ENCODE measurements at places on chromosomes 6 and 20.

- peak; percentile 60 for DNase-seq
Observed at GRCh38 chr6:43075670-43076463, at the start of gene PTK7. Gene PTK7, plus strand, starts transcription at chr6:43076314. Its CDS starts 175 bp downstream, at chr6:43076489.

DNA sequence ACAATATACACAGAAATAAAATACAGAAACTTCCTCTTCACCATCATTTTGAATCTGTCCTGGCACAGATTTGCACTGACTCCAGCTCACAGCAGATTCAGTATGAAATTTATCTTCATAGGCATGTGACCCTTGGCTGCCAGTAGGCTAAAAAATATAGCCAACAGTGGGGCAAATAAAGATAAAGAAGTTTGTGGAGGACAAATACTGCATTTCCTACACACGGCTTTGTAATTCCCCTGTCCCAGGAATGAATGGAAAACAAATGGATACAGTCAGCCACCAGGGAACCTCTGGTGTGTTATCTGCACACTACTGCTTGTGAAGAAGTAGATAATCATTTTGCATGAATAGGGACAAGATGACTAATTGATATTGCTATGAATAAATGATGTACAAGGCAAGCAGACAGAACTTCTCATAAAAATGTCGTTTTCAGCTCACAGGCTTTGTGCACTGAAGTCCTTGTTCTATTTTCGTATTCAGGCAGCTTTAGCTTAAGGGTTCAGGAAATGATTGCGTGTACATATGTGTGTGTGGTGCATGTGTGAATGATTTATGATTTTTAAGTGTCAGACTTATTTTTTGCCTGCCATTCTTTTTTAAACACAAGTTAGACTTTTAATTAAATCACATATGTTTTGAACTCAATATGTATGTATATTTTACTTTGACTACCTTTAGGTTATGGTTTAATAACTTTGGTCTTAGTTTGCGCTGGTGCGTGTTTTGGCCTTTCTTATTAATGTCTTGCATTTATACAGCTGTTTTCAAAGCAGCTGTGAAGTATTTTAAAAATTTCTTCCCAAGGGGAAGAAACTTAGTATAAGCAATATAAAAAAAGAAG lies 543.8 kb upstream of the JAG1 start:
- DNase-seq, result no peak

DNA sequence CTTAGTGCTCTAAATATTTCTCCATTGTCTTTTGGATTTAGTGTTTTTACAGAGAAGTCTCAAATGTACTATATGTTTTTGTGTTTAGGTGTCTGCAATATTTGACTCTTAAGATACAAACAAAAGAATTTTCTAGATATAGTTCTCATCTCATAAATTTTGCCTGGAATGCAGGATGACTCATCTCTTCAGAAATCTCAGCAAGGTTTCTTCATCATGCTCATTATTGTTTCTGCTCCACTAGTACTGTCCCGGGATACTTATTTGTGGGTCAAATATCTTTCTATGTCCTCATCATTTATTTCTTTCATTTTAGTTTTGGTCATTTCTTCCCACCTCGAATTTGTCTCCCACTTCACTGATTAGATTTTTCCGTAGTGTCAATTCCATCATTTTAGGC lies 9.5 kb downstream of the AHI1 start:
- no peak for DNase-seq

- no peak for DNase-seq
Observed at GRCh38 chr6:139198529-139199288, 63.8 kb downstream of the HECA start.

DNA sequence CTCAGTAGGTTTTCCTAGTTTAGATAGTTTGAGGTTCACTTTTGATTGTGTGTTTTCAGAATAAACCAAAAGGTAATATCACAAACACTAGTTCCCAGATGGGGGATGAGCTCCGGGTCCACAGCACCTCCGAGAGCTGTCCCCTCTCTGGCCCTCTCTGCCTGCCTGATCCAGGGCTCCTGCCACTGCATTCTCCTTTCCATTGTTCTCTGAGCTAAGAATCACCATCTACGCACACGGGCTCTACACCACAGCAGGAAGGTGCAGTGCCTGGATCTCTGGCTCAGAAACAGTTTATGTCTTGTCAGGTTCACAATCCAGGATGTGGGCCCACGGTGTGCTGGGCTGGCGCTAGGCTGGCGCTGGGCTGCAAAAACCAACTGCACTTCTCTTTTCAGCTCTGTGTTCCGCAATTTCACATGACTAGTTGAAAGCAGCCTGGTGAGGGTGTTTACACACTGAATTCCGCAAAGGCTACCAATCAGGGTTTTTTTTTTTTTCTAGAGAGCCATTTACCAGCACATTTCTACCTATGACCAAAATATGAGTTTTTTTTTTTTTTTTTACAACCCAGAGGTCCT lies 167.5 kb downstream of the SOD2 start:
- no peak for DNase-seq

DNA sequence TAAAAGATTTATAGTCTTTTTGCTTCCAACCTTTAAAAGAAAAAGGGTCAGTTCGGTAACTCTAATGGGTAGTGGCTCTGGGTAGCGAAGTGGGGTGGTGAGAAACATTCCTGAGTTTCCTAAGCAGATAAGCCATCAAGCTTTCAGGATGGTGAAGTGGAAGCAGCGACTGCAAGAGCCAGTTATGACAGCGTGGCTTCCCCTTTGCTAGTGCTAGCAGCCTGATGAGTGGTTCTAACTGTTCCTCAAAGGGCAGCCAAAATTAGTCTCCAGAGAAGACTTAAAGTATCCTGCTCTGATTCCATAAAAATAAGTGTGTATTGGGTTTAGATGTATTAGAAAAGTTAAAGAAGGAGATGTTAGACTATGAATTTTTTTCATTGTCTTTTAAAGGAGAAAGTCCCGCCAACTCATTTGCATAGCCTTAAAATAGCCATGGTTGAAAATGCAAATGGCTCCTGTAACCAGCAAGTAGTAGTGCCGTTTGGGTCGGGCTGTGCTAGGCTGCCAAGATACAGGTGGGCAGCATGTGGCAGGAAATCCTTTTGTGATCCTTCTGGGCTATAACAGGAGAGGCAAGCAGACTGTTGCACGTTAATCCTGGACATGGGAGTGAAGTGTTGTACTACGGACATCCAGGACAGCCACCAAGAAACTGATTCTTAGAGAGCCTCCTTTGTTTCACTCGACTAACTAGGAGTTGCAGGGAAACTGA lies 18.0 kb downstream of the ELOVL2 start:
- no peak for DNase-seq

DNA sequence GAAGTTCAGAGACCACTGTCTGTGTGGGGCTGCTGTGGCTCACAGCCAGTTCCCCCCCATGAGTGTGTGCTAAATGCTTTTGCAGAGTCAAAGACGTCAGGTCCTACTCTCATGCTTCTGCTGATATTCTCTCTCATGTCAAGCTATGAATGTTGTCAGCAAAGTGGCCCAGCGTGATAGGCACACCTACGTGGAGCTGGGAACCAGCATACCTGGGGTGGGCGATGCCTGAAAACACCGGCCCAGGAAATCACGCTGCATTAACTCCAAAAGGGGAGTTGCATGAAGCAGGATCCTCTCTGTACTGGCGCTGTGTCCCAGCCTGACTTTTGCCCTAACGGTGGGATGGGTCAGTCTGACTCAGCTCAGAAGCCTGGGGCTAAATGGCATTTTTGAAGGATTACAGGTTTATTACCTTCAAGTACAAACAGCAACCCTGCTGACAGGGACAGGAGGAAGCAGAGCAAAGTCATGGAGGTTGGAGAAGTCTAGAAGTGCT lies 9.0 kb upstream of the MRPS10 start:
- DNase-seq, result no peak

GRCh38 chr20:25320035-25320800 lies 70.4 kb downstream of the ABHD12 start:
- DNase-seq, result no peak

GRCh38 chr6:154122195-154122925 lies 83.3 kb downstream of the OPRM1 start:
- no peak for DNase-seq

DNA sequence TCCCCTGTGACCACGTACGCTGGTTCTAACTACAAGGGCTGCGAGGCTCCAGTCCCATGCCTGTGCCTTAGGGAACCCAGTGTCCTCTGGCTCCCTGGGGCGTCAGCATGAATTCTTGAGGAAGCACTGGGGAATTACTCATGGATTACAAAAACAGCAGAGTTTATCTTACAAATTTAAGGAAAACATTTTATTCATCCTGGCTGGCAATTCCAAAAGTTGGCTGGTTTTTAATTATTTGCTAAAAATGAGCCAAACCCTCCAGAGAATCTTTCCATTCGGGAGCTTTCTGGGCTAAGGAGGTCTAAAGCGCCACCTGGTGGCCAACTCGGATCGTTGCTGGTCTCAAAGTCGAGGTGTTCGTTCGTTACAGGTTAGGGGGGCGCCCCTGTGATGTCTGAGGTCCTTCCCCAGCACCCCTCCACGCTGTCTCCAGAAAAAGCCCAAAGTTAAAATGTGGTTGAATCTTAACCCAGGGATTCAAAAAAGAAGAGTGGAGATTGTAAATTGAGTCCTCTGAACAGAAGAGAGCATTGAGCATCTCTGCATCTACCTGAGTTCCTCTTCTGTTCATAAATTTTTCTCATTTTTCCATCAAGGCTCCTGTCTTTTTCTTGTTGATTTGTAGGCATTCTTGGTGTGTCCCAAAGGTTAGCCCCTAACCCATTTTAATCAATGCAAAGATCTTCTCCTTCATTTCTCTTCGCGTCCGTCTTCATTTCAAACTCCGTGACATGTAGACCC lies 99.4 kb downstream of the BFSP1 start:
- peak; percentile 56 for DNase-seq

DNA sequence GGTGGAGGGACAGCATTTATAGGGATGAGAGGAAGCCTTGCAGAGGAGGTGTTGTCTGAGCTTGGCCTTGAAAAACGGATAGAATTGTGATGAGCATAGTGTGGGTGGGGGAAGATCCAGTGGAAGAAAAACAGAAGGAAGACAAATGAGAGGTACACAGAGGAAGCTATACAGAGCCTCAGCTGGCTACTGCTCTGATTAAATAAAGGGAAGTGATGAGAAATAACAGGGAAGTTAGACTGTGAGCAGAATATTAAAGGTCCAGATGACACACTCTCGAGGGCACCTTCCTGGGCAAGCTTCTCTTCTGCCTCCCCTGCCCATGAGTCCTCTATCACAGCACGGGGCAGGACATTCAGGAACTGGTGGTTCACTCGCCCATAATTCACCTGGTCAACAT lies 182.3 kb downstream of the KIF16B start:
- no peak for DNase-seq

- no peak for DNase-seq
Observed at GRCh38 chr20:25510202-25510601, 75.1 kb downstream of the NINL start.

DNA sequence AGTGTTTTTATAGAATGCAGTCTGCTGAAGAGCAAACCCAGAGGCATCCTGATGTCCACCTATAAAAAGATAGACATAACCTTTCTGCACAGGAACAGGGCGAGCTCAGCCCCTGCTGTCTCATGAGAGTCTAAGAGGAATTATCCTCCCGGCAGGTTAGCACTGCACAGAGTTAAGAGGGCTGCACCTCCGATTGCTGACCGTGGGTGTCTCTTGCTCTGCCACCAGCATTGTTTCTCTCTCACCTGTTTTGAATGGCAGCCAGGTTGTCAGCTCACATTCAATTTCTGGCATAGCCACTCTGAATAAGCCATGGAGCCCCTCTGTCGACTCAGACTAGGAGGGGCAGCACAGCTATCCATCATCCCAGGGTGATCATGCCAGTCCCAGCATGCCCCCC lies 211.2 kb downstream of the PHACTR1 start:
- DNase-seq, result no peak
